ENCODE measurements at places on chromosomes 3 and 15.

DNA sequence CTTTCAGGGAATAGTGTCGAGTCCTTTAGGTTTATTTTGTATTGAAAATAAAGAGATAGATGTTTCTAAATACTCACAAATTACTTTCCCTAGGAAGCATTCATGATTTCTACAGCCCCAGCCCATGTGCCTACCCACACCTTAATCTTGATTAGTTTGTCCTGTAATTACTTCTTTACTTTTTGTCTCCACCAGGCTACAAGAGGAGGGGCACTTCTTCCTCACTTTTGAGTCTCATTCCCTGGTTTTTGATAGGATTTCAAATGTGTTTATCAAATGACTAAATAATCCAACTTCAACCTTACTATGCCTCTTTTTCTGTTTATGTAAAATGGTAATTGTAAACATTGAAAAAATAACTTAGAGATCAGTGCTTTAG is 1.8 kb downstream of the PXK start:
- DNase-seq = no peak

DNA sequence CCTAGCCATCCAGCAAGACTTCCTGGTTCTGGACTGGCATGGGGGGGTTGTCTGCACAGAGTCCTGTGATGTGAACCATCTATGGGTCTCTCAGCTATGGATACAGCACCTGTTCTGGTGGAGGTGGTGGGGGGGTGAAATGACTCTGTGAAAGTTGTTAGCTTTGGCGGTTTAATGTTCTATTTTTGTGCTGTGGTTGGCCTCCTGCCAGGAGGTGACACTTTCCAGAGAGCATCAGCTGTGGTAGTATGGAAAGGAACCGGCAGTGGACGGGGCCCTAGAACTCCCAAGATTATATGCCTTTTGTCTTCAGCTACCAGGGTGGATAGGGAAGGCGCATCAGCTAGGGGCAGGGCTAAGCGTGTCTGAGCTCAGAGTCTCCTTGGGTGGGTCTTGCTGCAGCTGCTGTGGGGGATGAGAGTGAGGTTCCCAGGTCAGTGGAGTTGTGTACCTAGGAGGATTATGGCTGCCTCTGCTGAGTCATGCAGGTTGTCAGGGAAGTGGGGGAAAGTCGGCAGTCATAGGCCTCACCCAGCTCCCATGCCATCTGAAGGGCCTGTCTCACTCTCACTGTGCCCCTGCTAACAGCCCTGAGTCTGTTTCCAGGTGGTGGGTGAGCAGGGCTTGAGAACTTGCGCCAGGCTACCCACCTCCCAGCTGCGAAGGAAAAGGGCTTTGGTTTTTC is 7.1 kb upstream of the LARS2 start:
- DNase-seq = no peak

- no peak for DNase-seq
Observed at GRCh38 chr3:9022305-9023225, 59.3 kb upstream of the RAD18 start.

GRCh38 chr15:65619626-65620290 is 2.0 kb upstream of the SLC24A1 start:
- DNase-seq = no peak

DNA sequence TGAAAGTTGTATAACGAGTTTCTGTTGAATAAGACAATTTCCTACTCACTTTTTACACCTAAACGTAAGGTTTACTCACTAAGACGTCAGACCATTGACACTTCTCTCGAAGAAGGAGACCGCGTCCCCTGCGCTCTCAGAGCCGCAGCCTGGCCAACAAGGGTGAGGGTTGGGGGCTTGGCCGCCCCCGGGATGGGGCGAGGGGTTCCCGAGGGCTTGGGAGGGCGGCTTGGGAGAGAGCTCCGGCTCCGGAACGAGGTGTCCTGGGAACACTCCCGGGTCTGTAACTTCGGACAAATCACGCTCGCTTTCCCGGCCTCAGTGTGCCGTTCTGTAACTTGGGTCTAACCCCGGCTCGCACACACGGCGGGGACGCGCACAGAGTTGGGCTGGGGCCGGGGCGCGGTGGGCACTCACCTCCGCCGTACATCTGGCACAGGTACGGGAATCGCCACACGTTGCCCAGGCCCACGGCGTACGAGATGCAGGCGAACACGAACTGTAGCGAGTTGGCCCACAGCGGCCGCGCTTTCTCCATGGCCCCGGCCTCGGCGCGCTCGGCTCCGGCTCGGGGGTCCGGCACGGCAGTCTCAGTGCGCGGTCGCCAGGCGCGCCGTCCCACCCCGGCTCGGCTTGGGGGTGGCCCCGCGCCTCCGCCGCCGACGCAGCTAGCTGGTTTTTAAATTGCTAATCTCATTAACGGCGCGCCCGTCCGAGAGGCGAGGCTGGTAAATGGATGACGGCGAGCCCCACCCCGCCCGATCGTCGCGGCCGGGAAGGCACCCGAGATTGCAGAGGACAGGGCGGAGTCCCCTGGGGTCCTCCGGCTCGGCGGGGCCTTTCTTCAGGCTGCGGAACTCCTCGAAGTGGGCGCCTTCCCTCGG is at the start of gene SLC6A20:
Gene SLC6A20 (minus strand): TSS at position 655 of the 884 bp plus-strand sequence. CDS start 117 bp downstream, at position 538.
- peak; percentile 12 for DNase-seq

DNA sequence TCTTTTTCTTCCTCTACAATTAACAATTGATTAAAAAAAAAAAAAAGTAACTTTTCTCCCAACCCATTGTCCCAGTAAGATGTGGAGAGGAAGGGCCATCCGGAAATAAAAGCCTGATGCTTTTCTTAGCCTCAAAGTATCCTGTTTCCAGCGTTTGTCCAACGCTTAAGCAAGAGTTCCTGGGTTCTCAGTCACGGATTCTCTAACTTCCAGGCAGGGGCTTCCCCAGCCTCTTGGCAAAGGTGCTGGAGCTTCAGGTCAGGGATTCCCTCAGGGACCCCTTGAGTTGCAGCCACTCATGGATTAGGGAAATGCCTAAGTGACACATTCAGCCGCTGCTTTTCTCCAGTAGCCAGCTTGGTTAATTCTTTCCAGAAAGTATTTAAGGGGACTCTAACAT is 22.3 kb upstream of the C2CD4B start:
- DNase-seq = no peak

Data from activated gamma-delta T cell (primary cell).